ENCODE measurements at places on chromosomes 16 and 17.

GRCh38 chr16:51409001-51409675 lies 258.1 kb upstream of the SALL1 start:
- DNase-seq = no peak

DNA sequence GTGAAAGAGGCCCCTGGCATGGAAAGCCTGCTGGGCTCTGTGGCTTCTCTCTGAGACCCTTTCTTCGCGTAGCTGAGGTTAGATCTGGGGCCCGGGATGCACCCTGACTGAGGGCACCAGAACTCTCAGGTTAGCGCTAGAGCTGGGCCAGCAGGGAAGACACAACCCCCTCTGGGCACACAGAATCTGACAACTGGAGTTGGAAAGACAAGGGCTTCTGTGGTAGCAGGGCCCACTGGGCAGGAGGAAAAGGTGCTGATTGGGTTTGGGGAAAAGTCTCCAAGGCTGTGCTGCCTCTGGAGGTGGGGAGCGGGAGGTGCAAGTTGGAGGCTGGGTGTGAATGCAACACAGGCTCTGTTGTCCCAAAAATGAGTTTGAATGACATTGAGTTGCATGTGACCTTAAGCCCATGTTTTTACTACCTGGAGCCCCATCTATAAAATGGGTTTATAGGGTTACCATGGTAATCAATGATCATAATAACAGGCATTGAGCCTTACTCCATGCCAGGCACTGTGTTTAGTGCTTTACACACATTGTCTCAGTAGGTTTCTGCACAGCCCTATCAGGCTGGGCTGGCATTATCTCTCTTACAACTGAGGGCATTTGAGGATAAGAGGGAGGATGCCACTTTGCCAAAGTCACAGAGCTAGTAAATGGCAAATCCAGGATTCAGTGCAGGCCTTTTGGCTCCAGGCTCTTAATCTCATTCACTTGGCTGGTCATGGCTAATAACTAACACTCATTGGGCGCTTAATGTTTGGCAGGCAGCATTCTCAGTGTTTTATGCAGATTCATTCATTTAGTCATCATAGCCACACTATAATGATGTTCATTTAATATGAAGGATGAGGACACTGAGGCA lies 9.5 kb upstream of the IGFBP4 start:
- DNase-seq = peak; percentile 78

GRCh38 chr17:49280061-49280460 lies 49.5 kb upstream of the PHOSPHO1 start:
- peak; percentile 30 for DNase-seq

GRCh38 chr17:47843391-47843730 lies 2.3 kb upstream of the SCRN2 start:
- DNase-seq = no peak

DNA sequence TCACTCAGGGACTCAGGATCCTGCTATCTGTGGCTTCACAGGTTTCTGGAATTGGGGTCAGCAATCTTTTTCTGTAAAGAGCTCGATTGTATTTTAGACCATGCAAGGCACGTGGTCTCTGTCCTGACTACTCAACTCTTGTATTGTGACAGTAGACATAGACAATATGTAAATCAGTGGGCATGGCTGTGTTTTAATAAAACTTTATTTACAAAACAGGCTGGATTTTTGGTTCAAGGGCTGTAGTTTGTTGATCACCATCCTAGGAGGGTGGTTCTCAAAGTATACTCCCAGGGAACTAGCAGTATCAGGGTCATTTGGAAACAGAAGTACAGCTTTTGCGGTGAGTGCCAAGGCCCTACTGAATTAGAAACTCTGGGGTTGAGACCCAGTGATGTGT lies 108.2 kb upstream of the CRHR1 start:
- DNase-seq = no peak

GRCh38 chr17:49447628-49448302 lies 33.1 kb upstream of the PHB1 start:
- DNase-seq = no peak

DNA sequence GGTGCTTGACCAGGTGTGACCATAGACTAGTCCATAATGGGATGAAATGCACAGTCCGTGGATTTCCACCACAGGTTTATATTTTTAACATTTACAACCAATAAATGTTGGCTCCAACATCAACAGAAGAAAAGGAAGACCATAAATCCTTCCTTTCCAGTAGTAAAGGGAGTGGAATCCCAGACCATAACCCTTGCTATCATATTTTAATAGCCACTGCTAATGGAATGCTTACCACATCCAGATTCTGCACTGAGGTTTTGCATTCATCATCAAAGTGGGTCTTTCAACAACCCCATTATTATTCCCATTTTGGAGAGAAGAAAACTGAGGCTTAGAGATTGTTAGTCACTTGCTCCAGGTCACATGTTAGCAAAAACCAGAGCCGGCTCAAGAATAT lies 106.7 kb downstream of the FOXL1 start:
- DNase-seq = no peak

DNA sequence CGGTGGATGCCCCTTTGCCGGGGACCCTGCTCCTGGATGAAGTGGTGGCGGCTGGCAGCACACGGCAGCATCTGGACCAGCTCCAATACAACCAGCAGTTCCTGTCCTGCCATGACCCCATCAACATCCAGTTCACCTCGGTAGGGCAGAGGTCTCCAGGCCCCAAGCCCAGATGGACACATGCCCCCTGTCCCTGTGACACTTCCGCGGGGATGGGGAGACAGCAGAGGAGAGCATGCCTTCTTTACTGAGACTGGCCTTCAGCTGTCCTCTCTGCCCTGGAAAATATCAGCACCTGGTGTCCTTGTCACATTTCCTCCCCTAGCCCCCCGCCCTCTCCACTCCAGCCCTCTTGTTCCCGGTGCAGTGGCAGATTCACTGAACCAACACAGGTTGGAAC lies 6.2 kb downstream of the CHAD start:
- DNase-seq = peak; percentile 40

DNA sequence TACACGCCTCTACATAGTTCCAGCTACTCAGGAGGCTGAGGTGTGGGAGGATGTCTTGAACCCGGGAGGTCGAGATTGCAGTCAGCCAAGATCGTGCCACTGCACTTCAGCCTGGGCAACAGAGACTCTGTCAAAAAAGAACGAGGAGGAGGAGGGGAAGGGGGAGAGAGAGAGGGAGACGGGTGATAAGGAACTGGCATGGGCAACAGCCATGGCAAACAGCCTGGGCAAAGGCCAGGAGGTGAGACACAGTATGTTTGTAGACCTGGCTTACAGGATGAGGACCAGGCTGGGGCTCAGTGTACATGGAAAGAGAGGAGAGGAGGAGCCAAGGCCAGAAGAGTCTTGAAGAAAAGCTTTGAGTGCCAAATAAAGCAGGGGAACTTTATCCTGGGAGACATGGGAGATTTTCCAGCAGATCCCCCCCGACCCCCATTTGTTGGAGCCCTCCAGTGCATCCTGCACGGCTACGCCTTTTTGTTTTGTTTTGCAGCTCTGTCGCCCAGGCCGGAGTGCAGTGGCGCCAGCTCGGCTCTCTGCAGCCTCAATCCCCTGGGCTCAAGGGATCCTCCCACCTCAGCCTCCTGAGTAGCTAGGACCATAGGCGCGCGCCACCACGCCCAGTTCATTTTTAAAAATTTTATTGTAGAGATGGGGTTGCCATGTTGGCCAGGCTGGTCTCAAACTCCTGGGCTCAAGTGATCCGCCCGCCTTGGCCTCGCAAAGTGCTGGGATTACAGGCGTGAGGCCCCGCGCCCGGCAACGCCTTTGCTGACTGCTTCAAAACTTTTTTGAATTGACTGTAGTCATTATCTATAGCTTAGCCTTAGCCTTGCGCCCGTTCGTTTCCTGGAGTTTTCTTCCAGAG lies 1.3 kb upstream of the ALKBH5 start:
- DNase-seq = peak; percentile 73

DNA sequence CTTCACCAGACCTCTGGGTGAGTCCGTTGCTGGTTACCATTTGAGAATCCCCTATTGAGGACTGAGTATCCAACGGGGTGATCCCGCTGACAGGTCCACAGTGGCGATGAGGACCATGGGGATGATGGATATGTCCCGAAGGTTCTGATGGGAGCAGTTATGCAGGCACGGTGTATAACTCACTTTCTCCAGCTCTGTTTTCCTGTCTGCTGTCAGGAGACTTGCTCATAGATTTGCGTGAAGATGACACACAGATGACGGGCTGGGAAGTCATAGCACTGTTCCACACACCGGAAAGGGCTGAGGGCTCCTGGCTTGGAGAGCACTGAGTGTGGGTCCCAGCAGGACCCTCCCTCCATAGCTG lies 22.2 kb upstream of the ADCY7 start:
- no peak for DNase-seq

GRCh38 chr17:14732211-14732610 lies 431.3 kb downstream of the HS3ST3B1 start:
- DNase-seq = no peak

DNA sequence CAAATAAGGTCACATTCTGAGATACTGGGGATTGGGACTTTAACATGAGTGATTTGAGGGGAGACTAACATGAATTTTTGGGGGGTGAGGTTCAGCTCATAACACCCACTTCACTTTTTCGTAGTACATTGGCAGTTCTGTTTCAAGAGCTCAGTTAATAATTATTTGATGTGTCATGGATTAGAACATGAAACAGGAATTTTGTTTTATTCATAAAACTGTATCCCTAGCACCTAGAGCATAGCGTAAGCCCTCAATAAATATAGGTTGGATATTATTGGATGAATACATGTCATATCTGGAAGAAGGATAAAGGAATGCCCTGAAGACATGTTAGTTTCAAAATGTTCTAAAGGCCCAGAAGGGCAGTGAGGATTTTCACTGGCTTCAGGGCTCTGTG lies 119.8 kb downstream of the PRKCA start:
- DNase-seq = no peak

DNA sequence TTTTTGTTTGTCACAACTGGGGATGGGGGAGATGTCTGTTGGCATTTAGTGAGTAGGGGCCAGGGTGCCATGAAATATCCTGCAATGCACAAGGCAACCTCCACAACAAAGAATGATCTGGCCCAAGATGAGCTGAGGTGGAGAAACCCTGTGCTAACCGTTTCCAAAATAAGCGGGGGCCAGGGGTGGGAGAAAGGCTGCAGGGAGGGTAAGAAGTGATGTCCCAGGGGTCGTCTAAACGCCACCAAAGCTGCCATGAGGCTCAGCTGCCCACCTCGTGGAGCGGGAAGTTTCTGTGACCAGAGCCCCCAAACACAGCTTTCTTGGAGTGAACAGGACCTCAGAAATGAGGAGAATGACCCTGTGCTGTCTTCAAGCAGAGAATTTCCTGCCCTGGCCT lies 76.5 kb upstream of the CDH5 start:
- DNase-seq = peak; percentile 13

DNA sequence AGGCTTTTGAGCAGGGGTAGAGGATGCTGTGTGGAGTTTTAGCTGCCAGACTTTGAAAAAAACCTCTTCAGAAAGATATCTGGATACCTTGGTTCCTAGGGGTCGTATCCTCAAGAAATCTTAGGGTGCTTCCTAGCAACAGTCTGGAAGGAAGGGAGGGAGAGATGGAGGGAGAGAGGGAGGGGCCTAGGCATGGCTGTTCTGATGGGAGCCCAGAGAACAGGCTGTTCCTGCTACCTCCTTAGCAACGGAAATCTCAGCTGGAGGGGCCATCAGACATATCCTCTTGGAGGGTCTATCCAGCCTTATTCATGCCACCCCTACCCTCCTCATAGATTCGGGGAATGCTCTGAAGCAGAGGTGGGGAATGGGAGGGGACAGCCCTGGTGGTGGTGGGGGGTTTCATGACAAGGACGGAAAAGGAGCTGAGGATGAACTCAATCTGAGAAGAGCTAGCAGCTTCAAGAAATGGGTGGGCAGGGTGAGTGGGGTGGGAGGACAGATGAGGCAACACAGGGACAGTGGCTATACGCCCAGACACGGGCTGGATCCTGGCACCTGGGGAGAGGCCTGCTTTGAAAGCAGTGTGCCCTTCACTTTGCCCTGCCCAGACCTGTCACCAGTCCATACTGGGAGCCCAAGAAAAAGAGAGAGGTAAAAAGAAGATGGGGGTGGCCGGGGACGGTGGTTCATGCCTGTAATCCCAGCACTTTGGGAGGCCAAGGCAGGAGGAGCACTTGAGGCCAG lies 2.9 kb upstream of the THRA start:
- DNase-seq = peak; percentile 39

- DNase-seq = no peak
Measured at GRCh38 chr16:23781176-23781575, 26.4 kb downstream of the CHP2 start.

DNA sequence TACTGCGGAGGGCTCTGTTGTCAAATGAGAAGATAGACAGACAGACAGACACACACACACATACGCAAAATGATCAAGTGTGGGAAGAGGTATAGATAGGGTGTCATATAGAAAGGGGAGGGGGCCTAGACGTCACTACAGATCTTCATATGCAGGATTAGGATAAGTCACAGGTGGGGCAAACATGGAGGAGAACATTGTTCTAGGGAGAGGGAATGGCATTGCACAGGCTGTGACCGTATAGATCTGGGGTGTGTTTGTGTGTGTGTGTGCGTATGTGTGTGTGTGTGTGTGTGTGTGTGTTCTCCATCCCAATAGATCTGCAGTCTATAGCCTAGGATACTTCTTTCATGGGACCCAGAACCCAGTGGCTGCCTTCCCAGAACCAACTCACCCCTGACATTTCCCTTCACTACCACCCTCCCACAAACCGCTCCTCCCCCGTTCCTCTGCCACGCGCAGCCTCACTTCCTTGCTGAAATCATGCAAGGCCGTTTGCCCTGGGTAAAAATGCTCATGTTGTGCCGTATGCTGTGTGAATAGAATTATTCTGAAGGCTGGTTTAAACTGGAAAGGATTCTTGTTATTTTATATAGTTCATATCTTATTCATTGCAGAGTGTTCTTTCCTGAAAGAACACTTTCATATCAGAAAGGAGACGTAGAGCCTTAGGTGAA lies 50.5 kb upstream of the CCL1 start:
- DNase-seq = no peak

DNA sequence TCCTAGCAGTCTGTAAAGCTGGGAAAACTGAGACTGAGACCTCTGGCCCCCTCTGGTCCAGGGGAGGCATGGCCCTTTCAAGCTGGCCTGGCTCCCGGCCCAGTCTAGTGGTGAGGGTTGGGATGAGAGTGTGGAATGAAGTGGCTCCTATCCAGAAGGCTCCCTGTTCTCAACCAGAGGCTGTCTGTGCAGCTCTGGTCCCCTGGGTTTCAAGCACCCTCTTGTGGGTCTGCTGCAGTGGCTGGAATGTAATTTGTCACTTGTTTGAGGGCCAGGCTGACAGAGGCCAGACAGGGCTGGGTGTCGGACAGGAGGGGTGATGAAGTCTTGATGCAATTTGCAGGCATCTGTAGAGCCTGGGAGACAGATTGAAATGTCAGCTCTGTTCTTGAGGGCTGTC lies 22.1 kb upstream of the PHF12 start:
- DNase-seq = no peak

Measured in ecto neural progenitor cell (in vitro differentiated cells).